ENCODE measurements at places on chromosomes 2 and 18.

DNA sequence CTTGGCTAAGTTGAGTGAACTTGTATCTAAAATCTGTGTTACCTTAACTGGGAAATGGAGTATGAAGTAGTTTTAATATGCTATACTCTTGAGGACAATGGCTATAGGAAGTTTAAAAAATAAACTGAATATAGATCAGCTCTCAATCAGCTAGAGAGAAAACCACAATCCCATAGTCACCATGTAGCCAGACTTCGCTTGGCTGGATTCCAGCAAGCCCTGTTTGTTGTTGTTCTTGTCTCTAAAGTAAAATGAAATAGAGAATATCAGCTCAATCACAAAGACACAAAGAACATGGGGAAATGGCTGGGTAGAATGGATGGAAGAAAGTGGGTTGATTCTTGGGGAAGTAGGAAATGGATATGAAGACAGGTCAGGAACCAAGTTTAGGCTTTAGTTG is 234.9 kb downstream of the PHLPP1 start:
- no peak for DNase-seq

DNA sequence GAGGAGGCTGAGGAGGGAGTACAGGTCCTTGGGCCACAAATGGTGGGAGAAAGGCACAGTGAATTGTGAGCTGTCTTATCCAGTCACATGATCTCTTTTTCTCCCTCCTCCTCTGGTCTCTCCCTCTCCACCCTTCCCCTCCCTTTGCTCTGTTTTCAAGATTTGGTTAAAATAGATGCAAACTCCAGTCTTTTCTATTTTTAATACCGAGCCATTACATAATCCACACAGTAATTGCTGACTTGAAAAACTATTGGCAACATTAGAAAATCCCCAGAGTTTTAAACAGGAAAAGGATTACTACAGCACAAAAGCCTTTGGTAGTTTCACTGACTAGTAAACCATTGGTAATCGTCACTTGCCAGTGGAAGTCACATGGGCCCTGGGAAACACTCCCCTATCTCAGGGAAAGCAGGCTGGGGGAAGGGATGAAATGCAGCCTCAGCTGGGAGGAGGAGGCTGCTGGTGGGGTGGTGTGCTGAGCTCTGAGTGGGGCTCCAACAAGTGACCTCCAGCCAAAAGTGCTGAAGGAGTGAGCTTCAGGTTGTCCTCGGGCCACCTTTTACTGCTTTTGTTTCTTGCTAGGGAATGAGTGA is 57.4 kb upstream of the PCBP1 start:
- no peak for DNase-seq

- peak; percentile 16 for DNase-seq
Measured at GRCh38 chr2:45494275-45494977, 116.6 kb downstream of the SRBD1 start.

DNA sequence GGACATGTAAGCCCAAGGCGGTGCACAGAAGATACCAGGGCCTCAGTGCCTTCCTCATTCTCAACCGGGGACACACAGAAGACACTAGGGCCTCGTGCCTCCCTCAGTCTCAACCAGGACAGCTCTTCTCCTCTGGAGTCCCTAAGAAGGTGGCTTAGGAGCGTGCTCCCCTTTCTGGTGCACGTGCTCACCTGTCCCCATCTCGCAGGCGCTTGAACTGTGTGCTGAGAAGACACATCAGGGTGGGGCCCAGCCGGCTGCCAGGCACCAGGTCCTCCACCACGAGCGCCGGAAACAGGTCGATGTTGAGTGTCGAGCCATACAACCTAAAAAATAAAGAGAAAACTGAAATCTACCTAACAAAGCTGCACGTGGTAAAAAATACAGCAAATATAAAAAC is 99.9 kb downstream of the PXDN start:
- no peak for DNase-seq

- no peak for DNase-seq
Measured at GRCh38 chr2:113025737-113026136, 20.5 kb downstream of the IL36A start.

- no peak for DNase-seq
Measured at GRCh38 chr18:13207294-13207693, 11.3 kb upstream of the LDLRAD4 start.

DNA sequence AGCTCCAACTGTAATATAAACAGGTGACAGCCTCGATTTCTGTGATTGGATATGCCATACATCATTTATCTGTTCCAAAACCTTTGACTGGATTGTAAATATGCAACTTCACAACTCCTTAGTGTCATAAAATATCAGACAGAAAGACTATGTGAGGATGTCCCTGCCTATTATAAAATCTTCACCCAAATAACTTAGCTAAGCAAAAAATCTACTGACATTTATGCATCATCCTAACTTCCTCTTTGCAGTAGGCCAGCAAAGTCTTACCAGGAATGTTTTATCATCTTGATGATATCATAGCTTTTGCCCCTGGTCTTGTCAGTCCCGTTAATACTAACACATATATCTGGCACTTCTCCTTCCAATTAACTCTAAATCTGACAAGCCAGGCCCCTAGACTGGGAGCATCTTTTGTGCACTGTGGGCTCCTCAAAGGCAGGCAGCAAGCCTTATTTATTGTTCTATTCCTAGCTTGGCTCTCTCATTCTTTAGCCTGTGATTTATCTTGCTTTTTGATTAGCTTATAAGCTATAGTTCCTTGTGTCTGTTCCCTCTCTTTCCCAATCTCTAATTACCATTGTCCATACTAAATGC is 356.5 kb upstream of the HNMT start:
- DNase-seq = no peak

GRCh38 chr2:236521556-236521955 is 48.1 kb upstream of the ACKR3 start:
- no peak for DNase-seq

DNA sequence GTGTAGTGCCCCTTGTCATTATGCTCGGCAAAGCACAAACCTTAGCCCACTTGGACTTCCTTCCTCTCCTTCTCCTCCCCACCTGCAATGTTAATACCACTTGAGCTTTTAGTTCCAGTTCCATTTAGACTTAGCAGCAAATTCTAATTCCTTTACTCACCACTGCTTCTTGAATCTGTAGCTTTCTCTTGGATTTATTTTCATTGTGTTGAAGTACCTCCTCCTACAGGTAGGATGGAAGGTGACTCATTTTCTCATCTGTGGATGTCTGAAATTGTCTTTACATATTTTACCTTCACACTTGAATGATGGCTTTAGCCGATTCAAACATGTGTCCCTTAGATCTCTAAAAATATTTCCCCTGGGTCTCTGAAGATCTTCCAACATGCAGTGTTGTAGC is 32.8 kb upstream of the BIN1 start:
- DNase-seq = no peak

DNA sequence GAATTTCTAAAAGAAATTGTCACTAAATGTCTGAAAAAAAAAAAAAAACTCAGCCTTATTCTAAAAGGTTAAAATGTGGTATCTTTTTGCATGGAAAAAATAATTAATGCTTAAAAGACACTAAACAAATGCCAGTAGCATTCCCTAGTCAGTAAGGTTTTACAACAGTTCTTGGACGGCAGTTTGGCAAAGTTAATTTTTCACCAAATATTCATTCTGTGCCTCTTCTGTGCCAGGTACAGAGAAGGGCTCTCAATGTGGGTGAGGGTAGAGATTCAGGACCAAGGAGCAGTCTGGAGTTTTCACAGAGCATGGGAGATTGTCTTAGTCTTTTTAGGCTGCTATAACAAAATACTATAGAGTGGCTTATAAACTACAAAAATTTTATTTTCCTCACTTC is 6.0 kb upstream of the CCDC93 start:
- DNase-seq = no peak

- no peak for DNase-seq
Measured at GRCh38 chr18:59454909-59455727, 96.1 kb upstream of the LMAN1 start.
